ENCODE measurements at places on chromosomes 1 and 21.

- DNase-seq, result no peak
Observed at GRCh38 chr1:33637846-33638440, 165.5 kb downstream of the ZSCAN20 start.

- no peak for DNase-seq
Observed at GRCh38 chr1:65196926-65197325, 48.9 kb downstream of the AK4 start.

GRCh38 chr1:46444466-46444865 lies 45.2 kb upstream of the DMBX1 start:
- DNase-seq, result no peak

- no peak for DNase-seq
Observed at GRCh38 chr1:189356206-189356605, 1121.5 kb downstream of the BRINP3 start.

DNA sequence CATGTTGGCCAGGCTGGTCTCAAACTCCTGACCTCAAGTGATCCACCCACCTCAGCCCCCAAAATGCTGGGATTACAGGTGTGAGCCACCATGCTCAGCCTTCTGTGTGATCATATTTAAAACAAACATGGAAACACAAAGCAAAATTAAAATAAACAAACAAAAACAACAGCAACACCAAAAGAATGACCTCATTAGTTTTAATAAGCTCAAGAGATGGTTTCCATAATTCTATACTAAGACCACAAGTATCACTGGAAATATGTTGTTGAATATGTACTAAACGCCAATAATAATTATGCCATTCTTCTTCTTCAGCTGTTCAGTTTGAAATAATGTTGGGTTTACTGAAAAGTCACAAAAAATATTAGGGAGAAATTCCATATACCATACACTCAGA lies 526.4 kb downstream of the LRRIQ3 start:
- DNase-seq, result no peak

DNA sequence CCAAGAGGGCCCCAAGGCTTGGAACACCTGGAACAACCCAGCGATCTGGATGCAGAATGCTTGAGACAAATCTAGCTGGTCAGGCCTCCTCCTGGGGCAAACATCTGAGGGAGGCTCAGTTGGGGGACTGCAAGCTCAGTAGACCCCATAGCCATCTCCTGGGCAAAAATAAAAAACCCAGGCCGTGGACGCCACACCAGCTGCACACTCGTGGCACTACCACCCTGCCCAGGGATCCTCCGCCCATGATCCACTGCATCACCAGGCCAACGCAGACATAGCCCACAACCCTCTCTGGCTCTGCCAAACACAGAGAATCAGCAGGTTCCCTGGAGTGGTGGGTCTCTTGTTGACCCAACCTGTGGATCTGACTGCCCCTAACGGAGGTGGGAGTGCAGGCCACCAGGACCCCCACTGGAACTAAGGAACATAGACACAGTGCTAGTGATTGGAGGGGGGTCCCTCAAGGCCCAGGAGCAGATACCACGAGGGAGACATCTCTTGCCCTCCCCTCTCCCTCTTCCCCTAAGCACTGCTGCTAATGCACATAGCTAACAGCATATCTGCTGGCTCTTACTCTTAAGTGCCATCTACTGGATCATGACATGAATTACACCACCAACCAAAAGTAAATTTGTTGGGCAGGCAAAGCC lies 147.2 kb downstream of the CHD1L start:
- no peak for DNase-seq

GRCh38 chr1:153485863-153486262 lies 25.4 kb upstream of the S100A7 start:
- DNase-seq, result no peak

- no peak for DNase-seq
Observed at GRCh38 chr21:28624626-28625025, 368.1 kb downstream of the LTN1 start.

DNA sequence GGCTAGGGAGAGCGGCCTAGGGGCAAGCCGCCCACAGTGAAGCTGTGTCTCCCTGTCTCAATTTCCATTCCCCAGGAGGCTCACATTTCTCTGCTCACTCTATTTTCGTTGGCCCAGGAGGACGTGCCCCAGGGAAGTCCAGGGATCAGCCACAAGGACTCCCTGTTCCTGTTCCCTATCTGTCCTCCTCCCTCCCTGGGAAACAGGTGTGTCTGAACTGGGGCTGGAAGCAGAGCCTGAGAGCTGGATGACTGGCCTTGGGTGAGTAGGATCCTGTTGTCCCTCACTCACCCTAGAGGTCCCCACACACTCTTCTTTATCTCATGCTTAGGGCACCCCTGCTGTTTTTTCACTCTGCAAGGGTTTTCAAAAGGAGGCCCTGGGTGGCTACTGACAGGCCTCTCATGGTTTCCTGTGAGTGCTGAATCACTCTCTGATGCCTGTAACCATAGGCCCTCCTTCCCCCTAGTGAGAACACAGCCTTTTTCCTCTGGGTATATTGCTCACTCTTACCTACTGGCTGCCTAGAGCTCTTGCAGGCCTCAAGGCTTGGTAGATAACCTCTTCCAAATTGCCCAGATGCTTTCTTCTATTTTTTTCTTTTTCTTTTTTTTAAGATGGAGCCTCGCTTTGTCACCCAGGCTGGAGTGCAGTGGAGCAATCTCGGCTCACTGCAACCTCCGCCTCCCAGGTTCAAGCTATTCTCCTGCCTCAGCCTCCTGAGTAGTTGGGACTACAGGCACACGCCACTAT lies 3.3 kb upstream of the UTP11 start:
- DNase-seq, result no peak

GRCh38 chr1:90593312-90593711 lies 123.8 kb downstream of the BARHL2 start:
- DNase-seq, result no peak

- no peak for DNase-seq
Observed at GRCh38 chr1:176643536-176643935, 180.6 kb downstream of the PAPPA2 start.

DNA sequence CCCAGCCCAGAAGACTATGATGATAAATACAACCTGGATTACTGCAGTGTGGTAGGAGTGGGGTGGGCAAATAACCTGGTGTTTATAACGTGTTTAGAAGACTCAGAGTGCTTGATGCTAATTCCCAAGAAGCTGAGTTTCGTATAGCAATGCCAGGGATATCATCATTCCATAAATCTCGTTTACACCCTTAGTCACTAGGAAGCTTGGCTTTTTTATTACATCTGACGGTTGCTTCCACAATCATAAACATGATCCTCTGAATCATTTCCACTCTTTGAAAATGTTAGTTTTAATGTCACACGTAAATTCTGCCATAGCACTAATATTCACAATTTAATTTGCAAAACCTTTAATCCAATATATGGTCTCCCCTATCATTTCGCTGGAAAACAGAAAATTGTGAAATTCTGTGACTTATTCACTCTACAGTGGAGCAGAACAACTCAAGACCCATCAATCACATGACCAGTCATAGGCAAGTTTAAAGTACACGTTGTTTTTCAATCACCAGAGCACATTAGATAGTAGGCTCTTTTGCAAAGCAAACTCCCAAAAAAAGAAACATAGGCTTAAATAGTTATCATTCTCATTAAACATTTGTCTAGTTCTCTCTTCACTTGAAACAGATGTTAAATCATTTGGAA lies 321.0 kb downstream of the LTN1 start:
- DNase-seq, result no peak

GRCh38 chr1:164637461-164638375 lies 78.7 kb downstream of the PBX1 start:
- no peak for DNase-seq

- DNase-seq, result no peak
Observed at GRCh38 chr1:167467126-167467710, 51.1 kb downstream of the CD247 start.

GRCh38 chr1:171739656-171740055 lies 2.2 kb downstream of the VAMP4 start:
- DNase-seq, result no peak

Data from upper lobe of left lung (tissue), 6 donors.